ENCODE measurements at places on chromosomes 2 and 18.

DNA sequence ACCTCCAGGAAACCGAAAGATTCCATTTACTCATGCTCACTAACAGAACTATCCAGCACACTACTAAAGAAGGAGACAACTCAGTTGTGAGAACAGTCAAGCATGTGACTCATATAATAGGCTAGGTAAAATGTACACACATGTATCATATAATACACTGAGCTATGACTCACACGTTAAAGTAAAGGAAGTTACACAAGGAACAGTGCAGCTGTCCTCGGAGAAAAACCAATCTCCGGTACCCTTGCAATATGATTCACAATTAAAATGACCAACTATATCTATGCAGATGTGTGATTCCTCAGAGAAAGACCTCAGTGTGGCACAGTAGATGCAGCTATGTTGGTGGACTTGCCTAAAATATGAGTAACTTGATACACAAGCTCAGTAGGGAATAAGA is 76.5 kb downstream of the STRN start:
- no peak for DNase-seq

GRCh38 chr2:191922736-191923651 is 76.1 kb upstream of the CAVIN2 start:
- no peak for DNase-seq

GRCh38 chr2:187475499-187476248 is 27.6 kb upstream of the CALCRL start:
- no peak for DNase-seq

DNA sequence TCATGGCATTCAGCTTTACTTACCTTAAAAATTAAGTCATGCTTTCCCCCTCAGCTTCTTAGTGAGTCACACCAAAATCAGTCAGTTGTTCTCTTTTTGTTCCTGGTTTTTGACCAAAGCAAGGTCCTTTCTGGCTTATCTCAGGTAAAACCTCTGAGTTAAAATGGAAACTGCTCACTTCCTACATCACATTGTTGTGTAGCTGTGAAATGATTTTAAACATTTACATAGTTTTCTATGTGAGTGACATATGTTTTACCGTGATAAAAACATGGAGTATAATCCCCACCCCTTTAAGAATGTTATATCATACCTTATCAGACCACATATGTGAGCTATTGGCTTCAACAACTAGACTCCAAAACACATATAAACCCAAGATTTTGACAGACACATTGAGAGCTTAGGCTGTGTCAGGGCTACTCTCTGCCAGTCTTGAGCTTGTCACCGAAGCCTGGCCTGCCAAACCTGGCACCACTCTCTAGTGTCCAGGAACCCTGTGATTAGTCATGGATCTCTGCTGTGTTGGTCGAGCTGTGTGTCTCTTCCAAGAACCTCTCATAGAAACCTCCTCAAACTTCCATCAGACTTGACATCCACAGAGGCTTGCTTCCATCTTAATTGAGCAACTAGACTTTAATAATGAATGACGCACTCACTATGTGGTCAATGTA is 294.5 kb upstream of the FBXO11 start:
- DNase-seq = no peak

DNA sequence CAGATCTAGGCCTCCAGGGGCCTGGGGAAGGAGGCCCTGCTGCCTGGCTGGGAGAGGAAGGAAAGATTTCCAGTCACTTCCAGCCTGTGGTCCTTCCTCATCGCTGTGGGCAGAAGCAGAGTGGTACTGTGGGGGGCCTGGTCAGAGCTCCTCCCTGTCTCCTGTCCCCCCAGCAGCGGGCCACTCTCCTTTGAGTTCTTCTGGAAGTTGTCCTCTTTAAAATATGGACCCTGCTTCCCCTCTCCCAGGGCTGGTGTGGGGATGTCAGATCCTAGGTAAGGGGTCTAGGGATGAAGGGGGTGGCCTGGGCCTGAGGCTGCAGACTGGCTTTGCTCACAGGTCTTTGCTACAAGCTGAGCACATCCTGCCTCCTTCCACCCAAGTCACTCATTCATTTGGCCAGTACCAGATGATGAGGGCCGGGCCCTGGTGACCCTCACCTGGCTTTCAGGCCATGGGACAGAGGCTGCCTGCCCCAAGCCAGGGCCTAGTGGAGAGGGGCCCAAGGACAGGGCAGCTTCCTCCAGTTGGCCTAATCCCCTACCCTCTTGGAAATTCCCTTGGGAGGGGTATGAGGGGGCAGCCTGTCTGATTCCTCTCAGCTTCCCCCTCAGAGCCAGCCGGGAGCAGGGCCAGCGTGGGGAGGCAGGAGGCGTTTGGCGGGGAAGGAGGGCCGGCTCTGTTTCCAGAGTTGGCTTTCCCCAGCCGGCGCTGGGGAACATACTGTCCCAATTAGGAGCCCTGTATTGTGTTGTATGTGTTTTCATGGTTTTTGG is 231.9 kb downstream of the DYSF start:
- no peak for DNase-seq

DNA sequence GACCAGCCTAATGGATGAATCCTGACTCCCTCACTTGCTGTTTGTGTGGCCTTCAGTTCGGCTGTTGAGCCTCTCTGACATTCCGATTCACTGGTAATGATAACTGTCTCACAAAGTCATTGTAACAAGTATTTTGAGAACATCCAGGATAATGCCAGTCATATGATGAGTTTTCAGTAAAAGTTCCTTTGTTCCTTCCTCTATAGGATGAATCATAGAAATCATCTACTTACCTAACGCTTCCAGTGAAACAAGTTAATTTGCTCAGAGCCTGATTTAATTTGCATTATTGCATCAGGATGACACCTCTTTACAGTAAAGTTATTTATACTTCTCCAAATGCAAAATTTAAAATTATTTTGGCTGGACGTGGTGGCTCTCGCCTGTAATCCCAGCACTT is 32.0 kb downstream of the RAB31 start:
- no peak for DNase-seq

- no peak for DNase-seq
Measured at GRCh38 chr2:47771211-47771610, 11.7 kb upstream of the MSH6 start.

DNA sequence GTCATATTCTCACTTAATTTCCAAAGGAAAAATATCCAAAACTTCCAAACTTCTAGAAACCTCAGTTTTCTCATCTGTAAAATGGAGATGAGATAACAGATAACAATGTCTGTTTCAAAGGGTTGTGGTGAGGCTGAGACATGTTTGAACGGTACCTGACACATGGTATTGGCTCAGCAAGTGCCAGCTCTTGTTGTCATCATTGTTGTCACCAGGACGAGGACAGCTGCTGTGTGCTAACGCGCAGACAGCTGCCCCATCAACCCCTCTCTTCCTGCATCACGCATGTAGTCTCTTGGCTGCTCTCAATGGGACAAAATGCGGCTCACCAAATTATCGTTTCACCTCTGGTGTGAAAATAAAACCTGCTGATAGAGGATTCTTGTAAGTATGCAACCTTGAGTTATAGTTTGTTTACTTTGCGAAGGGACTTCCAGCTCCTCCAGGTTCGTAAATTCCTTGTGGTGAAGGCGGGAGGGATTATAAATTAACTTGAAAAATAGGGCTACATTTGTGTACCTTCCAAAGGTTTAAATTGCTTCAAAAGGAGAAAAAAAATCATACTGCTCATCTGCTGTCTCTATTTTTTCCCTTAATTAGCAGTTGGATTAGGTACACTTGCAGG is 605.4 kb downstream of the BCL11A start:
- DNase-seq = no peak

DNA sequence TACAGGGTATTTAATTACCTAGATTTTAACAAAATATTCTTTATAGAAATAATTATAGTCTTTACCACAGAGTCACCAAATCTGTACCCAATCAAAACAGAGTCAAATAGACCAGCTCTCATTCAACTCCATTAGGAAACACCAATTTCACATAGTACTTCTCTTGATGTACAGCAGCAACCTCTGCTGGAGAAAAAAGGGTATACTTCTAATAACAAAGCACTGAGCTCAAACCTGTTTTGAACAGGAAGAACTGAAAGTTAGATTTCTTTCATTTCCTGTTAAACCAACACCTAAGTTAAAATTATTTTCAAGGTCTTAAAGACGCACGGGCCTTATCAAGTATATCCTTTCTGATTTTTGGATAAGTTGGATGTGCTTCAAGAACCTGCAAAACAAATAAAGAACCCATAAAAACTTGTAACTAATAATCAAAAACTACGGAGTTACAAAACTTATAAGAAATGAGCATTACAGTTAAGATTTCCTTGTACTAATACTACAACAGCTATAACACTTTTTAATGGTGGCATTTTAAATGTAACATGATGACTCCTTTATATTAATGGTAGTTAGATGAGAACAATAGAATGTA is 79.0 kb downstream of the TTC21B start:
- no peak for DNase-seq

GRCh38 chr2:31440764-31441163 is 26.2 kb upstream of the XDH start:
- DNase-seq = no peak

GRCh38 chr18:48116017-48116416 is 185.6 kb upstream of the SMAD2 start:
- DNase-seq = no peak

GRCh38 chr2:204135752-204136151 is 199.2 kb downstream of the ICOS start:
- DNase-seq = no peak

DNA sequence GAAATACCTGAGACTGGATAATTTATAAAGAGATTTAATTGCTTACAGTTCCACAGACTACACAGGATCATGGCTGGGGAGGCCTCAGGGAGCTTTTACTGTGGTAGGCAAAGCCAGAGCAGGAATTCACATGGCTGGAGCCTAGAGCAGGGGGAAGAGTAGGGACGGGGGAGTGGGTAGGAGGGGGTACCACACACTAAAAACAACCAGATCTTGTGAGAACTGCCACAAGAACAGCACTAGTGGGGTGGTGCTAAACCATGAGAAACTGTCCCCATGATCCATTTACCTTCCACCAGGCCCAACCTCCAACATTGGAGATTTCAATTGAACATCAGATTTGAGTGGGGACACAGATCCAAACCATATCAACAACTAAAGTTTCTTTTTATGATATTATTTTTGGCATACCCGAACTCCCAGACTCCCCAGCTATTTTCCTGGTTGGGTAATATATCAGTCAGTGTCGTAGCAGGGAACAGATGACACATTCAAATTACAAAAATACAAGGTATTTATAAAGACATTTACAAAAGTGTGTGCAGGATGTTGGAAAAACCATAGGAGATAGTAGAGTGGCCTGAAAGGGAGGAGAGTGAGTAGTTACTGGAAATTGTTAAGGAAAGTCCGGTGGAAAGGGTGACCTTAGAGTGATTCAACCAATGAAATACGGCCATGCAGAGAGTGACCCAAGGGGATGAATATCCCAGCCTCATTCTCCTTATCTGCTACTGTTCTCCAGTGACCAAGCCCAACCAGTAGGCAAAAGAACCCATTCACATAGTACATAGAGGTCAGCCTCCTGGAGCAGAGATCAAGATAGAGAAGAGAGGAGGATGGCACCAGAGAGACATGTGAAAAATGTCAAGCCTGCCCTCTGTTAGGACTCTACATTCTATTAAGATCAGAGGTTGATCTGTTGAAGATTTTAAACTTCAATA is 8.8 kb downstream of the RPL37A start:
- DNase-seq = no peak

GRCh38 chr2:20567159-20567925 is 83.6 kb downstream of the HS1BP3 start:
- DNase-seq = no peak

DNA sequence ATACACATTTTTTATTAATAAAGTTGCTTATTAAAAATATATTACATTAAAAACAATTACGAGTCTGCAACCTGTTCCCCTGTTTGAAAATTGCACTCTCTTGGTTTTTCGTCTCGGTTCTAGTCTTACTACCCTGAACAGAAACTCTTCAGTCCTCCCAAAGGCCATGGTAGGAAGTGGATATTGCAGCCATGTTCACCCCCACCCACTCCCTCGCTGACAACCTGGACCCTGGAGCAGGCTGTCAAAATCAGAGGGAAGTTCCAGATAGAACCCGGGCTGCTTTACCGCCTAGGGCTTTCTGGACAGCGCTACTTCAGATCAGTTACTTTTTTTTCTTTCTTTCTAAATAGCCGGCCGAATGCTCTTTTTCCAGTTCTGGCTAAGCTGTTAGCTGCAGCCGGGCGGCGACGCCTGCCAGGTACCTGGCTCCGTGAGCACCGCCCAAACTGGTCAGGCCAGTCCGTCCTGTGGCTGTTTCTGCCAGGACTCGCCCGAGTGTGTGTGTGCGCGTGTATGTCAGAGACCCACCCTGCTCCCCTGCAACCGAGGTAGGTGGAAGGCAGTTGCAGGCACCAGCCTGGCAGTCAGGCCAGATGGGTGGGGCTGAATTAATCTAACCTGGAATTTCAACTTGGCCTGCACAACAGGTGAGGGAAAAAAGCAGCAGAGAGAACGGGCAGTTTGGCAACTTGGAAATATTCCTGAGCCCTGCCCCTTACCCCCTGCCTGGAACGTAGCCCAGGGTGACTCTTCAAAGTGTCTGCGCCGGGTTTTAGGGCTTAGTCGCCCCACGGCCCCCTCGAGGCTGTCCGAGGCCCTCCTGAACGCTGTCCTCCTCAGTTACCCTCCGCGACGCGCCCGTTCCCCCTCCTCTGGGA is 1.1 kb upstream of the TET3 start:
- no peak for DNase-seq

- DNase-seq = no peak
Measured at GRCh38 chr2:69923116-69923515, 8.2 kb downstream of the MXD1 start.

DNA sequence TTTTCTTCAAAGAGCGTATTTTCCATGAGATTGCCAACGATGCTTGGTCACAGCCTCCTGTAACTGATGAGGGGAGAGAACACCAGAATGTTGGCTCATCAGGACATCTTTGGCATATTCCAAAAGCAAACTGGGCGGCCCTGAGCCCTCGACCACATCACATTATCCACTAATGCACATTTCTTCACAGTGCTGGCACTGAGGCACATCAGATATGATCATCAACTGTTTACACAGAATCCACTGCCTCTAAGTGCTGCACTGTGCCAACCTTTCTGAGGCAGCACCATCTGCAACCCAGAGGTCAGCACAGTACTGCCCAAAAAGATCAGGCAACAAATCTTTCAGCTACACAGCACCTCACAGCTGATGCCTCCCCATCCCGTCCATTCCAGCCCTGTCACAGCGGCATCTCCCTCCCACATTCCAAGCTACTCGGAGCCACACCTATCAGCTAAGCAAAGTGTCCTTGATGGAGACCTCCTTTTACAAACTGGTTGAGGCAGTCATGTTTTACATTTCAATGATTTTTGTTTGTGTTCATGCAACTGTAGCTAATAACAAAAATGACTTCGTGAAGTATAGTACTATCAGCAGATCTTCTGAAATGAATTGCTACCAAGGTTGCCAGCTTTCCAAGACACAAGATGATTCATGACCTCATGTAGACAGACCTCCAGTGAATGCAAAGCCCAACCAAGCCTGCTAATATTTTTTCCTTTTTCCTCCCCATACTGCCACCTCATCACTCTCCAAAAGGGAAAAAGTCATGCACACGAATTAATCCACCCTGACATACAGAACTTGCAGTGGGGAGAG is 32.3 kb downstream of the MYO5B start:
- no peak for DNase-seq

DNA sequence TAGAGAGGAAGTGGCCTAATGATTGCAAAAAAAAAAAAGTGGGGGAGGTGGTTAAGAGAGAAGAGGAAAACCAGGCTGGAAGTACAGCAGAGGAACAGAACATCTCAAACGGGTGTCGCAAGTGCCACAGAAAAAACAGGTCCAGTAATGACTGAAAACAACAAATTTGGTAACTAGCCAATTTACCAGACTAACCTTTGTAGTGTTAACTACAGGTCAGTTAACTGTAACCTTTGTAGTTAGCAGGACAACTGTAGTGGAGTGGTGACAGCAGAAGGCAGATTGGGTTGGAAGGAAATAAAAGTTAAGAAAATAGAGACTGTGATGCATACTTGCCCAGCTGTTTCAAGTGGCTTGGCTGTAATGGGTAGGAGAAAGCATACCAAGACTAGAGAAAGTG is 91.4 kb upstream of the CHST9 start:
- DNase-seq = no peak

Measured in cortex of kidney (tissue), 1 donor.